ENCODE measurements at places on chromosomes 3 and 15.
A peak's percentile ranks its signal among the peaks of the same experiment; 100 is the strongest.

- DNase-seq = no peak
Observed at GRCh38 chr3:64345371-64345770, 120.1 kb upstream of the PRICKLE2 start.

DNA sequence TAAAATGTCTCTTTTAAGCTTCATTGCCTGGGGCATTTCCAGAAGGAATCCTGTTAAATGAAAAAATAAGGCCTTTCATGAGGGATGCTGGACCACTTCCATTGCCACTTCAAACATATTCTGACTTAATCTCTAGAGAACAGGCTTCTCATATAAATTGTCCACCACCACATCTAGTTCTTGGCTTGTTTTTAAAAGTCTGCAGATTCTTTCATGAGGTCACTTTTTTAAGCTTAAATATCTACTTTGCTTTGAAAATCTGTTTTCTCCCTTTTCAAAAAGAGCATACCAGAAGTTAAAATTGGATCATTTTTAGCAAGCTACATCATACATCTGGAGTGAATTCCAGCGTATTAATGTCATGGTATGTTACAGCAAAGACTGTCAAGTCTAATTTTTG, 131.6 kb downstream of the C3orf70 start:
- DNase-seq = no peak

GRCh38 chr3:195559723-195560409, 16.7 kb upstream of the PPP1R2 start:
- no peak for DNase-seq

- DNase-seq = peak; percentile 19
Observed at GRCh38 chr15:75843678-75844581, 683 bp downstream of the UBE2Q2 start.

DNA sequence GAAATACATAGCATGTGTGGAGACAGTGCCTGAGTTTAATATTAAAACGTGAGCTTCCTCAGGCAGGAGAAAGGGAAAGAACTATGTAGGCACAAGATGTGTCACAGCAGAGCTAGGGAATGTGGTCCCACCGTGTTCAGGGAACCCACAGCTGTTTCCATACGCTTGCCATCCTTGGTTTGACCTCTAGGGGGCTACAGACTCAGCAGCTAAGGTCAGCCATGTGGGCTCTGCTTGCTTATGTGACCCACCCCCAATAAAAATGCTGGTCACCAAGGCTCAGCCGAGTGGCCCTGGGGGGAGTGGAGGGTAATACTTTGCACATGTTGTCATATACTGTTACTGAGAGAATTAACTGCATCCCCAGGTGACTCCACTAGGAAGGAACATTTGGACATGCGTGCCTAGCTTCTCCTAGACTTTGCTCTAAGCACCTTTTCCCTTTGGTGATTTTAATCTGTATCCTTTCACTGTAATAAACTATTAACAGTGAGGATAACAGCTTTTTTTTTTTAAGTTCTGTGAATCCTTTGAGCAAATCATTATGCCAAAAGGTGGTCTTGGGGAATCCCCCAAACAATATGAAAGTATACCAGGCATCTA, 3.3 kb downstream of the TUBGCP5 start:
- no peak for DNase-seq

- no peak for DNase-seq
Observed at GRCh38 chr3:172869368-172869771, 118.8 kb downstream of the ECT2 start.

DNA sequence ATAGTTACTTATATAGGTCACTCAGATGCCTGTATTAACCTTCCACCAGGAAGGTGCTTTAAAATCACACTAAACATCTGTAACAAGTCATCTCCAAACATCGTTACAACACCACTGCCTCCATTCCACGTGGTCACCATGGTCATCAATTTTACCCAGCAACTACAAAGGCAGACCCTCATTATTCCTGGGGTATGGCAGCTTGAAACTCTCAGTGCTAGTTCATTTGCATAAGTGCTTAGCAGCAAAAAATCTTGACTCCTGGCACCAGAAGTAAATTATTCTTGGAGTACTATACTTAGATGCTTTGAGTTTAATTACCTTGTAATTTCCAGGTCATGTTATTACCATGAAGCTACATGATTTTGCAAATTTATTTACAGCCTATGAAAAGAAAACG, 250.6 kb downstream of the KBTBD8 start:
- no peak for DNase-seq

GRCh38 chr3:188217011-188217463, 63.1 kb downstream of the LPP start:
- no peak for DNase-seq

DNA sequence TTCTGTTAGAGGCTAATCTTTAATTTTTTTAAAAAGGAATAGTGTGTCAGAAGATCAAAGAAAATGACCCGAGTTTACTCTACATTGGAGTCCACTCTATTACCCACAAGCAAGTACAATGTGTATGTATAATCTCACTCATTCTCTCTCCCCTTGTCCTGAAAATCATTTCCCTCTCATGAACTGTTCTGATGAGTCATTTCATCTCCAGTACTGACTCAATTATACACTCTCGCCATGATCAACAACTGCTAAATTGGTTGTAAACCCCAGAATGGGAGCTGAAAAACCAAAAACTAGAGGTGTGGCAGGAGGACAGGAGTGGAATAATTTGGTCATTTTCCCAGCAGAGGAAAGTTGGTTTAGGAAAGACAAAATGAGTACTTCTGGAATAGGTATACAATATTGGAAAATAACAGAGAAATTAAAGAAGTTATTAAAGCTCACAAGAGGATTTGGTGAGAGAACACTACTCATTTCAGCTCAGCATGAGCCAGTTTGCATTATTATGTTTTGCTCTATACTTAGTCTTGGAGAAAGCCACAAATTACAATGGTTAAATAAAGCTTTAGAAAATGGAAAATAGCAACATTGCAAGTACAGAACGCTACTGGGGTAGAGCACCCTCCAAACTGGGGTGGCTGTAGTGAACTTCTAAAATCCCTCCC, 144.3 kb upstream of the PFN2 start:
- DNase-seq = no peak

DNA sequence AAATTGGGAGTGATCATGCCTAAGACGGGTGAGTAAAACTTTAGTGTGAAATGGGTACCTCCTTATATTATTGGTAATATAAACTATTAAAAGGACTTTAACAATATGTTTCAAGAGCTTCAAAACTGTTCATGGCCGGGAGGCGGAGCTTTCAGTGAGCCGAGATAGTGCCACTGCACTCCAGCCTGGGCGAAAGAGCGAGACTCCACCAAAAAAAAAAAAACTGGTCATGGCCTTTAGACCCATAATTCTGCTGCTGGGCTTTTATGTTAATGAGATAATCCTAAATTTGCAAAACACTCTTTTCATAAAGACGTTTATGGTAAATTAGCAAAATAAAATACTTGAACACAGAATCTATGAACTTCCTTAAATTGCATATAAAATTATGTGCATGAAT, 22.8 kb downstream of the TRPC1 start:
- no peak for DNase-seq

GRCh38 chr3:98877132-98877531, 24.4 kb downstream of the DCBLD2 start:
- DNase-seq = no peak

DNA sequence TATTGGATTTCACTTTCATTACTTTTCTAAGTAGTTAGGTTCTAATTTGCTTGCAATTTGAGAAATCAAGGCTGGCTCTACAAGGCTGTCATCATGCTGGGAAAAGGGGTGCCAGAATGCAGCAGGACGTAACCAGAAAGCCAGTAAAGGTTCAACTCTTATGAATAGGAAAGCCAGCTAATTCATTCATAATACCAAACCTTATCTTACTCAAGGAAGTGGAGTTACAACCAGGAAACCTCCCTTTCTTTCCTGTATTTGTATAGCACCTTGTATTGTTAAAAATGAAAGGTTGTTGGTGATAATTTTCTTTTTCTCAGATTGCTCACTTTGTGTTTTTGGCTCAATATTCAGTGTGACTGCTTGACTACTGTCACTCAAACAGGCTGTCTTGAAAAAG, 109.4 kb downstream of the FILIP1L start:
- no peak for DNase-seq
